Adrenal gland (tissue), 19 donors: ENCODE measurements at places on chromosomes 3 and 15. TPM values are rescaled to one million over a fixed set of nuclear protein-coding genes. Genes with fewer than 3 reads are reported as not detected.

The EFCC1 gene
- 1.8 TPM for total RNA-seq

The INKA1 gene
- total RNA-seq = 3.1 TPM

The ACSBG1 gene
- total RNA-seq = 14.0 TPM

The TSC22D2 gene
- total RNA-seq = 18.6 TPM

The SPATA12 gene
- 0.36 TPM for total RNA-seq

The RPL22L1 gene
- total RNA-seq = 29.0 TPM

The ZBBX gene
- not detected for total RNA-seq

The TM6SF1 gene
- total RNA-seq = 5.4 TPM

The CPB1 gene
- 98.2 TPM for total RNA-seq

The TLE3 gene
- 31.2 TPM for total RNA-seq

The CYP1A1 gene
- not detected for total RNA-seq
